ENCODE measurements at places on chromosomes 7 and 10. TPM values are rescaled to one million over a fixed set of nuclear protein-coding genes. Genes with fewer than 3 reads are reported as not detected.

Gene COL28A1
- 2.1 TPM for total RNA-seq

Gene HHEX
- total RNA-seq = 3.1 TPM

Gene PRXL2A
- 19.3 TPM for total RNA-seq

Gene AZGP1
- 9.4 TPM for total RNA-seq

Gene CYP26C1
- total RNA-seq = not detected

Gene TMEM229A
- not detected for total RNA-seq

Gene MRLN
- total RNA-seq = 156 TPM

Gene DPYSL4
- 1.0 TPM for total RNA-seq

Gene TPK1
- total RNA-seq = 7.3 TPM

Gene MBLAC1
- total RNA-seq = 1.0 TPM

Gene SGCE
- 184 TPM for total RNA-seq
